Activated CD8-positive, alpha-beta T cell treated with anti-CD3 and anti-CD28 coated beads for 36 hours (primary cell): ENCODE measurements at places on chromosomes 11 and 22. TPM values are rescaled to one million over a fixed set of nuclear protein-coding genes. Genes with fewer than 3 reads are reported as not detected.

Gene TMEM191C
- total RNA-seq: 2.7 TPM

Gene F2
- total RNA-seq: not detected

Gene CRYBB3
- not detected for total RNA-seq

Gene LRRC55
- not detected for total RNA-seq

Gene RIC3
- 7.7 TPM for total RNA-seq

Gene OR8J1
- total RNA-seq: not detected

Gene VSIG10L2
- total RNA-seq: not detected

Gene OR52H1
- not detected for total RNA-seq

Gene CLP1
- total RNA-seq: 16.2 TPM

Gene ARHGAP8
- total RNA-seq: 2.1 TPM

Gene GUCY1A2
- not detected for total RNA-seq

Gene HORMAD2
- not detected for total RNA-seq
